ENCODE measurements at places on chromosomes 2 and 18.

GRCh38 chr2:206410714-206411113 lies 32.6 kb upstream of the ADAM23 start:
- no peak for DNase-seq

GRCh38 chr2:168459256-168459655 lies 3.2 kb downstream of the CERS6 start:
- DNase-seq = no peak

- DNase-seq = no peak
Observed at GRCh38 chr2:103887625-103888024, 966.3 kb upstream of the POU3F3 start.

DNA sequence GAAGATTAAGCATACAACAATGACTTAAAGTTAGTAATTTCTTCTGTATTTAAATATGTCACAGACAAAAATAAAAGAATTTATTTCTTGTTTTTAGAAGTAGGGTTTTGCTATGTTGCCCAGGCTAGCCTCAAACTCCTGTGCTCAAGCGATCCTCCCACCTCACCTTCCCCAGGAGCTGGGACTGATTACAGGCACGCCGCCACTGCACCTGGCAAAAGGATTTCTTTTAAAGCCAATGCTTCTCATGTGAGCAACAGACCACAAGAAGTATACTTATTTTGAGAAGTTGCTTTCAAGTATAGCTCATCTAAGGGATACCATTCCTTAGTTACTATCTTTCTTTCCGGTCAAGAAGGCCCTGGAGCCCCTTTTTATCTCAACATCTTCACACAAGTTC lies 57.2 kb upstream of the BBS5 start:
- DNase-seq = no peak

- no peak for DNase-seq
Observed at GRCh38 chr2:84846741-84847142, 34.1 kb downstream of the TRABD2A start.

DNA sequence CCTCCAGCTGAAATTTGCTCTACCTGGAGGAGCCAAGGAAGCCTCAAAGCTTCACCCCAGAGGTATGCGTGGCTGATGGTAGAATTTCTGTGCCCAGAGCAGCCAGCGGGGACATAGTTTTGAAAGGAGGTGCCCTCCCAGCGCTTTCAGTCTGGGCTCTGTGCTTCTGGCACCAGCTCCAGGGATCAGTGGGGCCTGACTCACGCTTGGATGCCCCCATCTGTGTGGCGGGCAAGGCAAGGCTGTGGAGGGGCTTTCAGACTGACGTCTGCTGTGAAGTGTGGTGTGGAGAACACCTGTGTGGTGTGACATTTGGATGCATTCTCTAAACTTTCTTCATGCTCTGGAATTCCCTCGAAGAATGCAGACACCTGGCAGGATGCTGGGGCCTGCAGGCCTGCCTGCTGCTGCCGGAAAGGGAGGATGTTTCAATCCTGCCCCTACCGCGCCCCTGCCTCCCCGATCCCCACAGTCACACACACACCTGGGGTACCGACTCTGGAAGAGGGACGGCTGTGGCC lies 84.1 kb downstream of the CTIF start:
- no peak for DNase-seq

DNA sequence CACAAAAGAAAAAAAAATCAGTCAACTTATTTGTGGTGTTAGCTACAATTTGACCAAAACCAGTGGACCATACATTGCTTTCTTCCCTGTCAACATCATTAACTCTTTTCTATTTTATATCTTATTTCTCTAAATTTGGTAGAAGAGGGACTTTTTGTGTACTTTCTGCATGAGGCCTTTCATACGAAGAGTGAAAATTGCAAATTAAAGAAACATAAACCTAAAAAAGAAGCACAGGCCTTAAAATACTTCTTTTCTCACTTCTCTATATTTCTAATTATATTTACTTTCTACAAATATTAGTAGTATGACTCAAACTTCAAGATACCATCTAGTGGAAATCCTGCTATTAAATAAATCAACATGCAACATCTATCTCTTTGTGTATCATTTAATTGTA lies 1073.4 kb upstream of the ZEB2 start:
- DNase-seq = no peak

GRCh38 chr2:215613280-215613679 lies 177.4 kb upstream of the FN1 start:
- peak; percentile 21 for DNase-seq

GRCh38 chr2:26542194-26542455 lies 64.2 kb upstream of the OTOF start:
- no peak for DNase-seq

DNA sequence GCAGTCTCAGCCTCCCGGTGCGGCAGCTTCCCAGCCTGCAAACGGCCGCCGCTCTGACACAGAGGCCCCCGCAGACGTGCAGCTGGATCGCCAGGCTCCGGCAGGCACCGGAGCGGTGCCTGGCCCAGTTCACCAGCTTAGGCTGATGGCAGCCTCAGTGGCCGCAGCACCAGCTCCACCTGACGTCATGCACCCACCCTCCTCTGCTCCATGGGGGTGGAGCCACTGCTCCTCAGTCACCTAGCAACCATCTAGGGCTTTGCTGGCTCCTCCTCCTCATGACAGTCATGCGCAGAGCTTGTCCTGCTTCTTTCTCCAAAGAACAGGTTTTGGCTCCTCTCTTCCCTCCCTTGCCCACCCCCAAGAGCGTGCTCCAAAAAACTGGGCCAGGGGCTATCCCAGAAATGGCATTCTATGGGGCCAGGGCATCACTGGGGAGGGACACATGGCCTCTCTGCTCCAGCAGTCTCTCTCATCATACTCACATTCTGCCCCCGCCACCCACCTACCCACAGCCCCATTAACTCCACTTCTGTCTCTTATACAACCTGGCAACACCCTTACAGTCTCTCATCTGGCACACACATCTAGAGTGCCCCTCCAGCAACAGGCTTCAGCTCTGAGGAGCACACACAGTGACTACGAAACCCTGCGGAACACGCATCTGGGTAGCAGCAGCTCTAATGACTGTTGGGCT lies 5.5 kb downstream of the DCTN1 start:
- DNase-seq = peak; percentile 97

- no peak for DNase-seq
Observed at GRCh38 chr2:85340034-85340892, 12.5 kb upstream of the TGOLN2 start.

DNA sequence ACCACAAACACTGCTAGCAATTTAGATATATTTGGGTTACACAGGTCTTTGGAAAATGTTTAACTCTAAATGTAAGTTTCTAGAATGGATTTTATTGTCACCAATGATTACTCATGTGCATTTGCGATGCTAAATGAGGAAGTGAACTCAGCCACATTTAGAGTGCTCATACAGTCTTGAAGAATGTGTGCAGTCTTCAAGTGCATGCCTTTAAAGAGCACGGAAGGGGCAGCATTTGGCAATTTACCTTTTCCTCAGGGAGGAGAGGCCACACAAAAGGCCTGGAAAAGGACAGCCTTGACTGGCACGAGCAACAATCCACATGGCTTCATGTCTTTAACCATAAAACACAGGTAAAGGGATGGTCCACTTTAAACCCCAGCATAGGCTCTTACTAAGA lies 78.5 kb upstream of the STK17B start:
- DNase-seq = no peak

- DNase-seq = no peak
Observed at GRCh38 chr18:57077786-57078552, 68.9 kb upstream of the BOD1L2 start.

DNA sequence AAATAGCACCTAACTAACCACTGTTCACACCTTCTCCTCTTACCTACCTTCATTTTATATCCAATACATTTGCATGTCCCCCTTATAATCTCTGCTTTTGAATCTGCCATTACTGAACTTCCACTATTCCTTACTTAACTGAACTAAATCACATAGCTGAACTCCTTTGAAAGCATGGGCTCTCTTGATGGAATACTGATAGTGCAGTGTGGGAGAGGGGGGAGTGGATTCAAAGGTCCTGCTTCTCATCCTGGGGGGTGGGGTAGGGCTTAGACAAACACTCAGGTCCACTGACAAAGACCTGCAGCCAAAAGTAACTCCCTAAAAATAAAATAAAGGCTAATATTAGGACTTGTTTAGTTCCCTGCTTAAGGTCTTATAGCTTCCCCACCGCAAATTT lies 8.6 kb downstream of the MCEE start:
- no peak for DNase-seq

DNA sequence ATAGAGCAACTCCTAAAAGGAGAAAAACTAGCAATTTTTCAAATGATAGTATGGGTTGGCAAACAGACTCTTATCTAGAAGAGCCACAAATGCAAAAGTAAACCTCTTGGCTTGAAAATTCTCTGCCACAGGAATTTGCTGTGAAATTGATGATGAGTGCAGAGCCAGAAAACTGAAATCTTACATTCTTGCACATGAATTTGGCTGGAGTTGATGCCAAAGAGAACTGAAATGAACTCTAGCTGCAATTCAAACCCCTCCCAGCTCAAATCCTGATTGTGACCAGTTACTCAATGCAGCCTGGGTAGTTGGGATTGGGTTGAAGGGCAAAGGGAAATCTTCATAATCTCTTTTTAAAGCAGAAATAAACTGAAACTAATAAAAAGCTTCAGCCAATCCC lies 266.6 kb downstream of the PDE11A start:
- DNase-seq = no peak

DNA sequence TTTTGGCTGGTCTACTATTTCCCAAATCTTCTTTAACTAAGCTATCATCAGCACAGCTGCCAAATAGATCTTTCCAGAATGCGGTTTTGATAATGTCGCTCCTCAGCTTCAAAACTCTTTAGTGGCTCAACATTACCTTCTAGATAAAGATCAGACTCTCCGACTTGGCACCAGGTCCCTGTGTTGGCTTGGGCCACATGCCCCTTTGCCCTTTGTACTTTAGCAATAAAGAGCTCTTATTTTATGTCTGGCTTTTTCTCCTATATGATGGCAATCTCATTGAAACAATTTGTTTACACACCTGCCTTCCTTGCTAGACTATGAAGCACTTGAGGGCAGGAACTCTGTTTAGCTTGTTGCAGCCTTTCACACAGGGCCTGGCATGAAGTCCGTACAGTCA lies 128.9 kb upstream of the GATA6 start:
- no peak for DNase-seq

- no peak for DNase-seq
Observed at GRCh38 chr18:79064228-79064627, 5.0 kb upstream of the ATP9B start.

GRCh38 chr2:20669562-20670314 lies 2.8 kb downstream of the GDF7 start:
- DNase-seq = no peak

DNA sequence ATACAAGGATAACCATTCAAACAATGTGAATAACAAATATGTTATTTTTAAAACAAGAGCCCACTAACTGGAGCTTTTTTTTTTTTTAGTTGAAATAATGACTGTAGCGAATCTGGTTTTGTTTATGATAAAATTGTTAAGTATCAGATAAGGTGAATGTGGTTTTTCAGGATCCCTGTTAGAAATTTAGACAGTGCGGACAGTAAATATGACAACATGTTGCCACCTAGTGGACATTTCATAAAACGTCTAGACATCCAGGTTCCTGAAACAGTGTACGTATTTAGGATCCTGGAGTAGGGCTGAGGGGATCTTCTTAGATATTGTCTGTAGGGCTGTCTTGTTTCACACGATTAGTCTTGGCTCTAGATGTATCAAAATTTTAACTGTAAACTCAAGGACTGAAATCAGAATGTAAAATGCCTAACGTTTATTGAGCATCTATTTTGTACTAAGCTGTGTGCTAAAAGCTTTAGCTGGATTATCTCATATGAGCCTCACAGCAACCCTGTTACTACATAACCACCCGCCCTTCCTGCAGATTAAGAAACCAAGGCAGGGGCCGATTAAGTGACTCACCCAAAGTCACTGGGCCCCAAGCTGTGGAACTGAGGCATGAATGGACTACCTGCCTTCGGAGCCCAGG lies 23.9 kb upstream of the CCDC68 start:
- peak; percentile 55 for DNase-seq

GRCh38 chr2:178193496-178193822 lies 853 bp upstream of the OSBPL6 start:
- no peak for DNase-seq

DNA sequence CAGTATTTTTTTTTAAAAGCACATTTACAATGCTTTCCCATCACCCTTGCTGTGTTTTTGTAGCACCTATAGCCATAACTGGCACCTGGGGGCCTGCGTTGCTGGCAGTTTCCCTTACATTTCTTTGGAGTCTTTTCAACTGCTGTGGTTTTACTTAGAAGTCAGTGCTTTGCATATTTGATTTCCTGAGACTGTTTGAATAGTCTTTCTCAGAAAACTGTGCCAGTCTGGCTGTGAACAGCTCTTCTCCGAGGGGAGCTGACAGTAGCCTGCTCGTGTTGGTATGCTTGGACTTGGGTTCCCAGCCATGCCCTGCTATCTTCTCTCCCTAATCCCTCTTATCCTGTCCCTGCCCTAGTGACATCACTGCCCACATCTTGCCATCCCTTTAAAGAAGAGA lies 81.5 kb downstream of the DPP4 start:
- no peak for DNase-seq

DNA sequence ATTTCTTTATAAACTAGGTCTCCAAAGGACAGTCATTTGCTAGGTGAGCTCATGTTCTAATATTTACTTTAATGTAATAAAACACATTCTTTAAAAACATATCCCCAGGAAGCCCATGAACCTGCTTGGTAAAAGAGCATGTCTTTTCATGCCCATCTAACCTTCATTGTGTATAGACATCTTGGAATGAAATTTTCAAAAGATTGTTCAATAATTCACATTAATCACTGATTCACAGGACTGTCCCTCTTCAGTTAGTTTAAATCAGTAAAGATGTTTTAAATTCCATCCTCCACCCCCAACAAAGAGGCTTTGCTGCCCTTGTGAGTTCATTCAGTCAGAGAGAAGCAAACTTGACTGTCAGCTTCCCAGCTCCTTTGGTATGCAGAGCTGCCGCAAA lies 633.4 kb upstream of the CELF4 start:
- no peak for DNase-seq
